ENCODE measurements at places on chromosomes 5 and 9. TPM values are rescaled to one million over a fixed set of nuclear protein-coding genes. Genes with fewer than 3 reads are reported as not detected.

GRCh38 chr5:140382866-140383265 lies 18.8 kb upstream of the ANKHD1 start:
- no peak for DNase-seq

GRCh38 chr5:139389701-139390638 lies at the start of gene MZB1:
TSS of gene MZB1 (minus strand) at chr5:139389913. CDS start at chr5:139389856, 57 bp downstream.
- peak; percentile 67 for DNase-seq

- DNase-seq: no peak
Observed at GRCh38 chr5:14741801-14742440, 77.4 kb downstream of the OTULIN start.

GRCh38 chr9:37340961-37341360 lies 81.5 kb upstream of the GRHPR start:
- no peak for DNase-seq

- no peak for DNase-seq
Observed at GRCh38 chr9:120974181-120974580, 47.6 kb upstream of the TRAF1 start.

DNA sequence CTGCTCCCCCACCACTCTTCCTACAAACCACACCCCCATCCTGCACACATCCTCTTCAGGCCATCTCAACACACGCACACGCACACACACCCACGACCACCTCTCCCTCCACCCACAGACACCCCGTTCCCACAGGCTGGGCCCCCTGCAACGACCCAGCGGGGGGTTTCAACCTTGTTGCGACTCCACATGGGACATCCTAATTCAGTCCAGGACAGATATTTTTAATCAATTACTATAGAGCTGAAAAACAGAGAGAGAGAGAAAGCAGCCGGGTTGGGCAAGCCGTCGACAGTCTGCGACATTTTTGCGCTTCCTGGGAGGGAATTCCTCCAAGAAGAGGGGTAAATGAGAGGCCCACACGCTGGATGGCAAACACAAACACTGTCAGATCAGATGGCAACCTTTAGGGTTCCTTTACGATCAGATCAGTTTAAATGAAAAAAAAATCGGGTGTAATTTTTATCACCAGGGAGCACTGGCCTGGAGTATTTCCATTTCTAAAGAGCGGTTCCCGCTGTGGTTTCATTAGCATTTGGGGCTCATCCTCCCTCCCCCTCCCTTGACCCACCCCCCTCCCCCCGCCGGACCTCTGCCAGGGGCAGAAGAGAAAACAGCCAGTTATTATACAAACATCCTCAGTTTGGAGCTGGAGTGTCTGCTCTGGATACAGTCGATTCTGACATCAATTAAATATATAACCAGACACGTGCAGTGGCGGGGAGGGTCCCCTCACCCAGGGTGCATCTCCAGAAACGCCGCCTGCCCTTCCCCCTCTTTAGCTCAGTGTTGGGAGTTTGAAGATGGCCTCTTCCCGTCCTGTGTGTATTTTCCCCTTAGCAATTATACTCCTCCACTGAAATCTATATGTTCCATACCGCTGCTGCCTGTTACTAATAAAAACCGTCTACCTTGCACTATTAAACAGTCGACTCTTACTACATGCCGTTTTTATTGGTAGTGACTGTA lies 2.3 kb upstream of the IRX2 start:
- DNase-seq: no peak

DNA sequence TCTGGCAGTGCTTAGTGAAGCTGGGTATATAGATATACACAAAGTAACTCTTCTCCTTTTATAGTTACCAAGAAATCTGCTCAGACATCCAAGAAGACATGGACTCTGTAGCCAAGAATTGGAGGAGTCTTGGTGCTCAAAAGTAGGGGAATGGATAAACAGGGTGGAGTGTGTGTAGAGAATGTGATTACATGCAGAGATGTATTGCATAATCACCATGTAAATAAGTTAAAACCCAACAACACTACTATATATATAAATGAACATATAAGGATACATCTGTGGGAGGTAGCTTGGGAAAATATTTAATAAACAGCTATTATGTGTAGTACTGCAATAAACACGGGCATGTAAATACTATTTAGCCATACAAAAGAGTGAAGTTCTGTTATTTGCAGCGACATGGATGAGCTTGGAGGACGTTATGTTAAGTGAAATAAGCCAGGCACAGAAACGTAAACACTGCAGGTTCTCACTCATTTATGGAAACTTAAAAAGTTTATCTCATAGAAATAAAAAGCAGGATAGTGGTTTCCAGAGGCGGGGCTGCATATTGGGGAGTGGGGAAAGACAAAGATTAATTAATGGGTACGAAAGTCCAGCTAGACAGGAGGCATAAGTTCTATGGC lies 207.5 kb downstream of the TENT4A start:
- no peak for DNase-seq

- DNase-seq: no peak
Observed at GRCh38 chr5:19782566-19782965, 205.4 kb downstream of the CDH18 start.

DNA sequence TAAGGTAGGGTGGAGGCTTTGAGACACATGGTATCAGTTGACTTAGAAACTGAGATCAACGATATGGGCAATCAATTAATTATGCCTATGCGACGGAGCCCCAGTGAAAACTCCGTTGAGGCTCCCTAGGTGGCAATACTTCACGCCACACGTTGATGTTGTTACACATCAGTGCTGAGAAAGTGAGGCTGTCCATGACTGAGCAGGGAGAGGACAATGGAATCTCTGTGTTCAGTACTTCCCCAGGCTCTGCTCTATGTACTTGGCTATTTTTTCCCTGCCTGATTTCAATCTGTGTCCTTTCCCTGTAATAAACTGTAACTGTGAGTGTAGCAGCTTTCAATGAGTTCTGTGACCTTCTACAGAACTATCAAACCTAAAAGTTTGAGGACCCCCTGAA lies 211.7 kb downstream of the SNCAIP start:
- DNase-seq: no peak

GRCh38 chr5:151617841-151618710 lies 26.9 kb upstream of the FAT2 start:
- DNase-seq: no peak

- DNase-seq: no peak
Observed at GRCh38 chr5:96198356-96199058, 234.5 kb downstream of the PCSK1 start.

GRCh38 chr5:146059460-146060220 lies 45.7 kb downstream of the PLAC8L1 start:
- DNase-seq: no peak

- no peak for DNase-seq
Observed at GRCh38 chr5:134536876-134537275, 11.4 kb downstream of the JADE2 start.

DNA sequence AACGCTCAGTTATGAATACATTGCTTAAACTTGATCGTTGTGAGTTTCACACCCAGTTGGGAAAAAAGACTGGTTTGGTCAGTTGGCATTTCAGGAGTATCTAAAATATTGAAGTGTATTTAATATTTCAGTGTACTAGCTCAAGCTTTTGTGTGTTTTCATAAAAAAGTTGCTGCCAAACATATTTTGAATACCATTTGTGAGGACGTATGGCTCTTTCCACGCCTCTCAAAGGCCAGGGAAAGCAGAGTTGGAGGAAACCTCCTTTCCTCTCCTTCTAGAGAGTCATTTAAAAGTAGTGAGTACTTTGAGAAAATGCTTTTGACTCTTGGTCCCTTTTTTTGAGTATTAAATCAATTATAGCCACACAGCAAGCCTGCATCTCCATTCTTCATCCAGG lies 43.2 kb upstream of the ANKRD33B start:
- no peak for DNase-seq

- no peak for DNase-seq
Observed at GRCh38 chr5:64295101-64295500, 129.5 kb downstream of the RNF180 start.

GRCh38 chr9:70479880-70480291 lies 65.4 kb upstream of the KLF9 start:
- DNase-seq: no peak

DNA sequence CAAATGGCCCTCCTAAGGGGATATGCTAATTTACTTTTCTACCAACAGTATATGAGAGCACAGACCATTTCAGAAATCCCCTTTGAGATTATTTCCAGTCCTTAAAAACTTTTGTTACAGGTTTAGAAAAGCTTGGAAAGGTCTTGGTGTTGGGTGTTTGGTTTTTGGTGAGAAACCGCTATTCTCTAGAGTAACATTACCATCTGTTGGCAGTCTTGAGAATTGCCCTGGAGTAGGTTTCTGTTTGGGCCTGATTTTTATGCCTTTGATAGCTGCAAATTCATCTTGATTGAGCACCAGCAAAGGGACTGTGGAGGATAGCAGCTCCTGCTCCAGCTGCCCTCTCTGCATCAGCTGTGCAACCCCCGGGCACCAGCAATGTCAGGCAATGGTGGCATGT lies 8.0 kb downstream of the NUDT2 start:
- no peak for DNase-seq

GRCh38 chr5:62486672-62487071 lies 74.1 kb downstream of the IPO11 start:
- no peak for DNase-seq

GRCh38 chr5:56025151-56025885 lies 30.6 kb upstream of the IL6ST start:
- DNase-seq: no peak

DNA sequence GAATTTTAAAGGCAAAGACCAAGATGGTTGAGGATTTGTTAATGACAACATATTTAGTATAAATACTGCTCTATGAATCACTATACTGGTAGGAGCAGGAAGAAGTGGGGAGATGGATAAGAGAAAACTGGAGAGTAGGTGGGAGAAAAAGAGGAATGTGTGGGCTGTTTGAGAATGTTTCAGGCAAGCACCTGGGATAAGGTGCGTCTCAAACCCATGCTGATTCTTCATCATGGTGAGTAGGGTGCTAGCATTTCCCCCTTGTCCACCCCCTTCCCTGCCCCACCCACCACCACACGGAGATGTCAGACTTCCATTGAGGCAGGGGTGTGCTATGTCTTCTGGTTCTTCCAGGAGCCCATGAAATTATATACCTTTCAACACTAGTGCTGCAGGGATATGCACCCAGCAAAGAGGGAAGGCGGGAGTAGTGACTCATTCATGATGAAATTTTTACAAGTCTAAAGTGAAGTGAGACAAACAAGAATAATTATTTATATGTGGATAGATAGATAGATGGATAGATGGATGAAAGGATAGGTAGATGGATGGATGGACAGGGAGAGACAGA lies 54.3 kb downstream of the MTX3 start:
- DNase-seq: no peak

DNA sequence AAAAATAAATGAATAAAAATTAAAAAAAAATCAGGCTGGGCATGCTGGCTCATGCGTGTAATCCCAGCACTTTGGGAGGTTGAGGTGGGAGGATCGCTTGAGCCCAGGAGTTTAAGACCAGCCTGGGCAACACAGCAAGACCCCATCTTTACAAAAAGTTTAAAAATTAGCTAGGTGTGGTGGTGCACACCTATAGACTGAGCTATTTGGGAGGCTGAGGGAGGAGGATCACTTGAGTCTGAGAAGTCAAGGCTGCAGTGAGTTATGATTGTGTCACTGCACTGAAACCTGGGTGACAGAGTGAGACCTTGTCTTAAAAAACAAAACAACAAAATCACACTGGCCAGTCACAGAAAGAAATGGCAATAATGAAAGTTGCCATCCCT lies 3.4 kb upstream of the CNTRL start:
- DNase-seq: no peak

GRCh38 chr5:109916481-109917153 lies 226.9 kb downstream of the MAN2A1 start:
- DNase-seq: no peak

DNA sequence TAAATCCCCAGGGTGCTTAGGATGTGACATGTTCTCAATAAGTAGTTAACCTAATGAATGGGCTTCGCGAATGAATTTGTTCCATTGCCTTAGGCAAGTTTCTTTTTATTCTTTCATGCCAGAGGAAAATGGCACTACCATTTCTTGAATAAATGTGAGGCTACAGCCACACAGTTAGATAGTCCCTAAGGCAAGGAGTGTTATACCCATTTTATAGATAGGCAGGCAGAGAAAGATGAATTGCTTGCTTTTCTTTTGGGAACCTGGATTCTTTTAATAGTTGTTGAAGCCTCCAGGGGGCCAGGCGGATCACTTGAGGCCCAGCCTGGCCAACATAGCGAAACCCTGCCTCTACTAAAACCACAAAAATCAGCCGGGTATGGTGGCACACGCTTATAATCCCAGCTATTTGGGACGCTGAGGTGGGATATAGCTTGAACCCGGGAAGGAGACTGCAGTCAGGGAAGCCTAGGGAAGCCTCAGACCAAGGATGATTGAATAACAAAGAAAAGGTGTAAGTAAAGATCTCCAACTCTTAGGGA lies 943 bp downstream of the NOP16 start:
- no peak for DNase-seq

The SPEF2 gene
- total RNA-seq: 2.4 TPM

The ARID3C gene
- not detected for total RNA-seq

The AIF1L gene
- total RNA-seq: not detected

The PCDHB7 gene
- total RNA-seq: not detected

The PCDH1 gene
- total RNA-seq: not detected

The PAM gene
- 19.0 TPM for total RNA-seq

The ANXA2R gene
- 7.9 TPM for total RNA-seq

The ATG12 gene
- 54.8 TPM for total RNA-seq

The PNPLA7 gene
- 6.1 TPM for total RNA-seq

The CA9 gene
- 0.86 TPM for total RNA-seq

The GPX3 gene
- 0.76 TPM for total RNA-seq
